Stimulated activated CD4-positive, alpha-beta T cell treated with anti-CD3 and anti-CD28 coated beads, Interleukin-4, amount 100 ng/mL, for 4 hours (primary cell): ENCODE measurements at places on chromosomes 12 and 14.

GRCh38 chr12:74015118-74015517 lies 522.5 kb upstream of the ATXN7L3B start:
- no peak for DNase-seq

DNA sequence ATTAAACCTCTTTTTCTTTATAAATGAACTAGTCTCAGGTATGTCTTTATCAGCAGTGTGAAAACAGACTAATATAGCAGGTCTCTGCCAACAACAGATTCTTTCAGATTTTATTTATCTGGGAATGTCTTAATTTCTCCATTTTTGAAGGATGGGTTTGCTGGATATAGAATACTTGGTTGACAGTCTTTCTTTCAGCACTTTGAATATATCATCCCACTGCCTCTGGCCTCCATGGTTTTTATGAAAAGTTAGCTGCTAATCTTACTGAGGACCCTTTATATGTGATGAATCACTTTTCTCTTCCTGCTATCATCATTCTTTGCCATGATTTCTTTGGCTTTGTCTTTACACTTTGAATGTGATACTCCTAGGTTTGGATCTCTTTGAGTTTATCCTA lies 148.0 kb downstream of the ANO6 start:
- no peak for DNase-seq

GRCh38 chr12:86729739-86730138 lies 473.5 kb upstream of the MGAT4C start:
- DNase-seq: no peak

- no peak for DNase-seq
These were observed 117.4 kb downstream of the NUBPL start for GRCh38 chr14:31678421-31679249.

- DNase-seq: no peak
These were observed 232.5 kb upstream of the NOS1 start for GRCh38 chr12:117593815-117594400.

DNA sequence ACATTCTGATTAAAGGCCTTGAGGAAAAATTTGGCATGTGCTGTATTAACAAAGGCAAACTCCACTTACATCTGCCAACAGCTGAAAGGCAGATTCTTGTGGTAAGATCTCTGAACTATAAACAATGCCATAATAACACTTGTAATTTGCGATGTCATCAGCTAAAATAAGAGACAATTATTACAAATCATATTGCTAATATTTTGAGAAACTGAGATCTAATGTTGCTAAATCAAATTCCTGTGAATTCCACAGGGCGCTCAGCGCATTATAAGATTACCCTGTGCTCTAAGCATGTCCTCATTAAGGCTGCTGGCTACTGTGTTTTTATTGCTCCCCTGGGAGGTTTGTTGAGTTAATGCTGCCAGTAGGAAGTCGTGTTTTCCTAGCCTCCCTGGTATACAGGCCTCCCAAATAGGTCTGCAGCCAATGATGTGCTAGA lies 244.8 kb downstream of the DACT1 start:
- DNase-seq: no peak

GRCh38 chr14:20262642-20263128 lies 23.6 kb downstream of the OR11H4 start:
- DNase-seq: no peak

DNA sequence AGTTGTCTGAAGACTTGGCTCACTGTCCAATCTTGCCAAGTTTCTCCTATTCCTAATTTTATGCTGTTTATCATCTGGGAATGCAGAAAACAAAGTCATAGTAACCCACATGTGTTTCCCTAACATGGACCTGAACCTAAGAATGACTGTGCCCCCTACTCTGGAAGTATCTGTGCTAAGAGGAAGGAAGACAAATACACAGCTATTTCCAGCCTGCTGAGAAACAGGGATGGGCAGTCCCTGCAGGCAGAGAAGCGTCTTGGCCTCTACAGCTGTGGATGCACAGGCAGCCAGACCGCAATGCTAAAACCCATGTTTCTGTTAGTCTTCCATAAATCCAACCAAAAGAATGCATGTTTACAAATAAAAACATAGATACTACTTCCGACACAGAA lies 56.2 kb downstream of the DUSP16 start:
- DNase-seq: no peak

GRCh38 chr14:104968153-104968527 lies 10.0 kb downstream of the AHNAK2 start:
- DNase-seq: no peak

DNA sequence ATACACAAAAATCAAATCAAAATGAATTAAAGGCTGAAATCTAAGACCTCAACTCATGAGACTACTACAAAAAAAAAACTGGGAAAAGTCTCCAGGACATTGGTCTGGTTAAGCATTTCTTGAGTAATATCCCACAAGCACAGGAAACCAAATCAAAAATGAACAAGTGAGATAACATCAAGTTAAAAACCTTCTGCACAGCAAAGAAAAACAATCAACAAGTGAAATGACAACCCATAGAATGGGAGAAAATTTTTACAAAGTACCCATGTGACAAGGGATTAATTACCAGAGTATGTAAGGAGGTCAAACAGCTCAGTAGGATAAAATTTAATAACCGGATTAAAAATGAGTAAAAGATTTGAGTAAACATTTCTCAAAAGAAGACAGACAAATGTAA lies 338.7 kb downstream of the SLC16A7 start:
- DNase-seq: no peak

DNA sequence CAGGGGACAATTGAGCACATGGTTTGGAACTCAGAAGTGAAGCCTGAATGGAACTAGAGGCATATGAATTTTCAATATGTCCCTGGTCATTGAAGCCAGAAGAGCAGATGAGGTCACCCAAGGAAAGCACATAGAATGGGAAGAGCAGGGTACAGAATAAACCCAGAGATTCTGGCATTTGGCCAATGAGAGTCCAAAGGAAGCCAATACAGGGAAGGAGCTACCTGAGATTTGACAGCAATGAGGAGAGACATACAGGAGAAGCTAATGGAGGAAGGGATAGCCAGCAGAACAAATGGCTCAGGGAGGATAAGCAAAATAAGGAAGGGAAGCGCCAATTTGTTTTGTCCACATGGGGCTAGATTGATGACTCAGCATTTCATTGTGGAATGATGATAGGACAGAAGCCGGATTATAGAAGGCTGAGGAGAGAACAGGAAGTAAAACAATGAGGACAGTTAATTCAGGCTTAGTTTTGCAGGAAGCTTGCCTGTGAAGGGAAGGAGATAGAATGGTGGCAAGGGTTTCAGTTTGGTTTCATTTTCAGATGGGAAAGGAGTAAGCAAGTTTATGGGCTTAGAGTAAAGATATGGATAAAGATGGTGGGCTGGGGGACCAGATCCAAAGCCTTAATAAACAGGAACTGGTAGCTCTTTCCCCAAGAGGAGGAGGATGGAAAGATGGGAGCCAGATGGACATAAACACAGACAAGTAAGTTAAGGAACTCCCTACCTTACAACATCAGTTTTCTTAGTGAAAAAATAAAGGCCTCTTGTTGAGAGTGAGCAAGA lies 3.2 kb upstream of the SPTSSA start:
- DNase-seq: no peak

- no peak for DNase-seq
These were observed 85.8 kb downstream of the EXOC5 start for GRCh38 chr14:57182760-57183503.

DNA sequence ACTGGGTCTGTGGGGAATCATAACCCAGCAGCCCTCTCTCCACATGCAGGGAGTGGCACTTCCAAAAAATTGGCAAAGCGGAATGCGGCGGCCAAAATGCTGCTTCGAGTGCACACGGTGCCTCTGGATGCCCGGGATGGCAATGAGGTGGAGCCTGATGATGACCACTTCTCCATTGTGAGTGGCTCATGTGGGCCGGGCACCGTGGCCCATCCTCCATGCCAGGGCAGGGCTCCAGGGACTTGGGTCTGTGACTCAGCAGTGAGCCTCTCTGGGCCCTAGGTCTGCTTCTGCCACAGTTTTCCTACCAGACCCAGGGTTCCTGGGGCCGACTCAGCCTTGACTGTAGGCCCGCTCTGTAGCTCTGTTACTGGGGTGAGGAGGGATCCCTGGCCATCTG lies 2.2 kb downstream of the NPFF start:
- DNase-seq: no peak

GRCh38 chr12:71439613-71440344 lies at the start of gene LGR5:
Gene LGR5, plus strand, starts transcription at chr12:71439798. Its CDS starts 283 bp downstream, at chr12:71440081.
- no peak for DNase-seq

GRCh38 chr12:65430006-65430405 lies 151.5 kb downstream of the MSRB3 start:
- no peak for DNase-seq

- no peak for DNase-seq
These were observed 12.0 kb downstream of the TFCP2 start for GRCh38 chr12:51160814-51161459.

- no peak for DNase-seq
These were observed 68.3 kb upstream of the SCN8A start for GRCh38 chr12:51522696-51523095.

- DNase-seq: no peak
These were observed 23.6 kb upstream of the FAM181A start for GRCh38 chr14:93903342-93904184.

DNA sequence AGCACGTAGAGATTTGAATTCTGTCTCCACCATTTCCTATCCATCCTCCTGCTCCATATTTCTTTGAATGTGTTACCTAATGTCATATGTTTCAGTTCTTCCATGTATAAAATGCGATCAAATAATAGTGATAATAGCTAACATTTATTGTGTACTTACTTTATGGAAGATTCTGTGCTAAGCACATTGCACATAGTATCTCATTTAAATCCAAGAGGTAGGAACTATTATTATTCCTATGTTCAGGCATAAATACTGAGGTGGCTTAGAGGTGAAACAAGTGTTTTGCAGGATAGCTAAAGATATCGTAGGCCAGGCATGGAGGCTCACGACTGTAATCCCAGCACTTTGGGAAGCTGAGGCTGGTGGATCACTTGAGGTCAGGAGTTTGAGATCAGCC lies 17.5 kb upstream of the AICDA start:
- DNase-seq: no peak

GRCh38 chr12:24075650-24076049 lies 126.2 kb upstream of the SOX5 start:
- no peak for DNase-seq

DNA sequence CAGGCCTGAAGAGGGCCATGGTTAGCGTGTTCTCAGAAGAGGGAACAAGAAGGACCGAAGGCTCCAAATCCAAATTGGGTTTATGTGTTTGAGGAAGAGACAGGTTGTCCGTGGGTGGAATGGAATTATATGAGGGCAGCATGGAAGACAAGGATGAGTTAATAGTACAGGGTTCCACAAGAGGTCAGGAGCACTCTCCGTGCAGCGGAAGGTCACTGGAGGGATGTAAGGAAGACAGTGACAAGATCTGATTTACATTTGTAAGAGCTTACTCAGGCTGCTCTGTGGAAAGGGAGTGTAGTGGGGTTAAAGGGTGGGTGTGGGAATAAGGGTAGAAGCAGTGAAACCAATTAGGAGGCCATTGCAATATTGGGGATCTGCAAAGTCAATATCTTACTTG lies 97.0 kb downstream of the TPH2 start:
- DNase-seq: no peak
